ENCODE measurements at places on chromosomes 1 and 21.

- no peak for DNase-seq
These were observed 30.6 kb downstream of the ZC3H11B start for GRCh38 chr1:219582296-219582695.

DNA sequence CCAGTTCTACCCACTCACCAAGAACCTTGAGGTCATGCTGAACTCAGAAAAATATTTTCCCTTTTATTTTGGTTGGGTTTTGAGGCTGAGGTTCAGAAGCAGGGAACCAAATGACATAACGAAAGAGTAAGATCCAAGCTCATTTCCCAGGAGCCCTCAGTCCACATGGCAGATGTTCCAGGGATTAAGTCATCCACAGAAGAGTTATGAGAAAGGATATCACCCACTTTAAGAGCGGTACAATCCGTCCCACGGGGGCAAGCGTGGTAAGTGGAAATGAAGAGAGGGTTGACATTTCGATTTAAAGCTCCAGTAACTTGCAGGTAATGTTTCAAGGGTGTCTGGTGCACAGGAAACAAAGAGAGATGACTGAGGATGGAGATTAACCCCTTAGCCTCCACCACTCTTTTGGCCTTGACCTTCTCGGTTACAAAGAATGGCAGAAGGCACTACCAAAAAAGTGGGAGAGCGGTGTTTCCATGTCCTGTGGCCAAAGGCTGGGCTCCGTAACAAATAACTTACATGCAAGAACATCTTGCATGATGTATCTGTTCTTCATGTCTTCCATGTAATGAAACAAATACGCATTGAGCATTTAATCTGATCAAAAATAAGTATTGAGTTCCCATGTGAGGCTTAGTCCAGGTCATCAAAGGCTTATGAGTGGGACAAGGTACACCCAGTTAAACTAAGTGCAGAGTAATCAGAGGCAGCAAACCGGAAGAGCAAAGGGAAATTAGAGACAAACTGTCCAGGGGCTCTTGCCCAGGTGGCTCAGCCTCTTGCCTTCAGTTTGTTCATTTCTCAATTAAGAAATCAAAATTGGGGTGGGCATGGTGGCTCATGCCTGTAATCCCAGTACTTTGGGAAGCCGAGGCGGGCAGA, 241.4 kb downstream of the TOMM20 start:
- no peak for DNase-seq

DNA sequence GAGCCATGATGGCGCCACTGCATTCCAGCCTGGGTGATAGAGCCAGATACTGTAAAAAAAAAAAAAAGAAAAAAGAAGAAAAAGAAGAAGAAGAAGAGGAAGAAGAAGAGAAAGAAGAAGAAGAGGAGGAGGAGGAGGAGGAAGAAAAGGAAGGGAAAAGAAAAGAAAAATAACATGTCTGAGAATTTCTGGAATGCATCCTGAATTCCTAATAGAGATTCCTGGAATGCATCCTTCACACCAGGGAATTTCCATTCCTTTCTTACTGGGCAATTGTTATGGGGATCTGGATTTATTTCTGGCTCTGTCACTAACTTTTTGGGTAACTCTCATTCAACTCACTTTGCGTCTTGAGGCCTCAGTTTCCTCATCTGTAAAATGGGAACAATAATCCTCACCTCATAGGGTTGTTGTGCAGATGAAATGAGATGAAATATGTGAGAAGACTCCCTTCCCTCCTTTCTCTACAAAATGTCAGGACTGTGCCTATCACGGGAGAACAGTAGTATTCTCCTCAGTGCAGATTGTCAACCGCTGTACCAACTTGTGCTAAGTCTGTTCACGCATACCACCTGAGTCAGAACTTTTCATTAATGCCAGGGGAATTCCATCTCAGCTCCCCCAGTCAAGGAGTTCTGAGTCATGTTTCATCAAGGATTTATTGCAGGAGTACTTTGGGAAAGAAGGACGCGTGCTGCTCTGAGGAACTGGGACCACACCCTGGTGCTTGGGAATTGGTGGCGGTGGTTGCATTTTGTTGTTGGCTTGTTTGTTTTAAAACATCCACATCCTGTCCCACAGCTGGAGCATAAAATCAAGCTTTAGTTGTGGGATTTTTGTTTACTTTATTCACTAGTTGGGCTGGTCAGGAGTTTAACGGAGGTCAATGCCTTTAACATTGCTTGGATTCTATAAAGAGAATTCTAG, 42.4 kb upstream of the ROR1 start:
- DNase-seq, result no peak

- peak; percentile 36 for DNase-seq
These were observed 7.1 kb upstream of the CLDN19 start for GRCh38 chr1:42747125-42747524.
